Type B pancreatic cell (in vitro differentiated cells): ENCODE measurements at places on chromosomes 11 and 22. TPM values are rescaled to one million over a fixed set of nuclear protein-coding genes. Genes with fewer than 3 reads are reported as not detected.

DNA sequence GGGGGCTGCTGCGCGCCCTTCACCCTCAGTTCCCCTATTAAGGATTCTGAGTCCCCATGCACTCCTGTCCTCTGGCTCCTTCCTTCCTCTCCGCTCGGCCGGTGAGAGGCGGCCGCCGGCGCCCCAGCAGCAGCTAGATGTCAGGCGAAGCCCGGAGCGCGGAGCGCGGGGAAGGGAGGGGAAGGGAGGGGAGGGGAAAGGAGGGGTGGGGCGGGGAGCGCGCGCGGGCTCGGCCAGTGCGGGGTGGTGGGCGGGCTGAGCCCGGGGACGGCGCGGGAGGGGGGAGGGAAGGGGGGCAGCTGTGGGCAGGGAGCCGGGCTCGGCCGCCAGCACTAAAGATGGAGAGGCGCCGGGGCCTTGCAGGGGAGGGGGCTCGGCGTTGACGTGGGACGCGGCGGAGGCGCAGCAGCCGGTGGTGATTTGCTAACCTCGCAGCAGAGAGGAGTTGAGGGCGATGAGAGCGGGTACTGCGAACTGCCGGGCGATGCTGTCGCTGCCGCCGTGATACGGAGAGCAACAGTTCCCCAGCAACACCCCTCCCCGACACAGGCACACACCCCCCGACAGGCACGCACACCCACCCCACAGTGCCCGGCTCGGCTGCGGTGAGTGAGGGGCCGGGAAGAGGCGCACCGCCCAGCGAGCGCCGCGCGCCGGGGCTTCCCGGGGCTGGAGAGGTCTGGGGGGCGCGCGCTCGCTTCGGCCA, at the start of gene ZBTB16:
ZBTB16 (plus strand) TSS at position 434 of the 706 bp plus-strand sequence. CDS start 3,590 bp downstream, outside the sequence.
- peak; percentile 83 for DNase-seq

DNA sequence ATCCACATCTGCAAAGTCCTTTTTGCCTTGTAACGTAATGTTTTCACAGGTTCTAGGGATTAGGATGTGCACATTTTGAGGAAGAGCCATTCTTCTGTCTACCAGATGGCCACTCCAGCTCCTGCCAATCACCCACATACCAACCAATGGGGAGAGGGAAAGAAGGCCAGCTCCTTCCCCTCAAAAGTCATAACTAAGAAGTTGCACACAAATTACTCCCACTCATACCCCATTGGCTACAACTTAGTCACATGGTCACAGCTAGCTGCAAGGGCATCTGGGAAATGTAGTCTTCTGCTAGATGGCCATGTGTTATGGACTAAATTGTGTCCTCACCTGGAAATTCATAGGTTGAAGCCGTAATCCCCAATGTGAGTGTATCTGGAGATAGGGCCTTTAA, 15.4 kb upstream of the MYOD1 start:
- DNase-seq, result no peak

Gene OR1S2
- total RNA-seq, result not detected in 2 replicates

DNA sequence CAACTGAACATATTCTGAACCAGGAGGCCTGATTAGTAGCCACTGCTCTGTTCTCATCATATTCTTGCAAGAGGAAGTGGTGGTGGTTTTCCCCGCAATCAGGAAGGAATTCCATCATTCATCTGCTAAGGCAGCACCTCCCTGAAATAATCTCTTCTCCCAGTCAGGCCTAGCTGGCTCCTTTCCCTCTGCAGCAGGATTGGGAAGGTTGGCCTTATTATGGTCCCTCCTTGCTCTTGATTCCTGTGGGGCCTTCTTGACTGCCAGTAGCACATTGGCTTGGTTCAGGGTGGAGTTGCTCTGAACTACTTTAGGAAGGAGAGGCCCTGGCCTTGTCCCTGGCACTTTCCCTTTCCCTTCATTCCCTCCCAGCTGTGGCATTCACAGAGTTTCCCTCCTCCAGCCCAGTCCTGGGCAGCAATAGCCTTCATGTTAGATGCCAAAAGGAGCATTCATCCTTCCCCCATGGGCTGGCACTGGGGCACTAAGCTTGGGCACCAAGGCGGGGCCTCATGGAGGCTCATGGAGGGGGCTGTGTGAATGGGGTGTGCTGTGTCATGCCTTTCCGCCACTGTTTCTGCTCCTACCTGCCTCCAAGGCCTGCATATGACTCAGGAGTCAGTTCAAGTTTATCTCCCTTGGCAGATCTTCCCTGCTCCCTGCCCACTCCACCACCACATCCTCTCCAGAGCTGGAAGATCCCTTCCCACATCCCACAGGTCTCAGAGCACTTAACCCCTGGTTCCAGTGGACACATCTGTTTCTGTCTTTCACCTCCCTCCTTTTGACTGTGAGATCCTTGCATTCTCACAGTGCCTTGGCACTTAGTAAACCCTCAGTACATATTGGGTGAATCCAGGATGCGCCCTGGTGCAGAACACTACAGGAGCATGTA, 27.6 kb upstream of the CD44 start:
- no peak for DNase-seq

DNA sequence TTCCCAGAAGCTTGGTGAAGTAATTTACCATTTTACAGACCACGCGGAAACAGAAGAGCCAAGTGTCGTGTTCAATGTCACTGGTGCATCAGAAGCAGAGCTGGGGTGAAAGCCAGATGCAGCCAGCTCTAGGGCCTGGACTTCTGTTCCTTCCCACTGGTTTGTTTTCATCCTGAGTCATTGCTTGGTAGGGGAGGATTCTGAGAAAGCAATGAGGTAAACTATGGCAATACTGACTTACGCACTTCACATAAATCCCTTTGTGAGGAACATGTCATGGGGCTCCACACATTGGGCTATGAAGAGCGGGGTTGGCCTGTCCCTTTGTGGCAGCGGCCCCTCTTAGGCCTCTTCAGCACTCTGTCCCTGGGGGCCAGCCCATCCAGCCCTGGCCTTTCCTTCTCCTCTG, 52.4 kb upstream of the RBFOX2 start:
- no peak for DNase-seq

Gene MS4A7
- not detected in 2 replicates for total RNA-seq

Gene BLID
- total RNA-seq, result 0.33 and 0.48 TPM in 2 replicates

Gene ELFN2
- total RNA-seq, result 0.53 and 1.3 TPM in 2 replicates

Gene TREH
- 0.33 and 0.41 TPM in 2 replicates for total RNA-seq

- no peak for DNase-seq
Observed at GRCh38 chr22:35173655-35174054, 83.6 kb upstream of the HMGXB4 start.

DNA sequence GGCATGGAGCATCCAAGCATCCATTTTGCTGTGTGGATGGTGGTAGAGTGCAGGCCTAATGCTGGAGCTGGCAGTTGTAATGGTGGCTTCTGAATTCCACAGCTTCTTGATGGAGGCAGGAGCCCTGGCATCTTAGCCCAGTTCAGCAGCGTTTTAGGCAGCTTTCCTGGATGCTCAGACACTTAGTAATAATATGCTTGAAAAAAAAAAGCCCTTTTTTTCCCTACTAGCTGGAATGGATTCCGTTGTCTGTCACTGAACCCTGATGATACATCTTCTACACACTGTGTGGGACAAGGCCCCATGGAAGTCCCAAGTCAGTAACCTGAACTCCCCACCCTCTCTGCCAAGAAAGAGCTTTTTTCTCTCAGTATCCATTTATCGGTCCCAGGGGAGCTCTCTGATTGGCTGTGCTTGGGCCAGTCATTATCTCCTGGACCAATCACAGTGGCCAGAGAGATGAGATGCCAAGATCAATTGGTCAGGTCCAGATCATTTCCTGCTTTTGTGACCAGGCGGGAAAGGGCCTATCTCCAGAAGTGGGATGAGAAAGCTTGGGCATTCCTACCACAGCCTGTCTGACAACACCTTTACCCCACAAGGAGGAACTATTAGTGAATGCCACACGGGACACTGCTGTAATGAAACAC, 34.2 kb downstream of the MCM5 start:
- no peak for DNase-seq

Gene PLXNB2
- 352 and 500 TPM in 2 replicates for total RNA-seq

GRCh38 chr11:35524780-35525179, 636 bp downstream of the PAMR1 start:
- DNase-seq, result no peak

Gene ALDH3B1
- total RNA-seq, result 0.95 and 1.7 TPM in 2 replicates
